ENCODE measurements at places on chromosomes 6 and 20.

DNA sequence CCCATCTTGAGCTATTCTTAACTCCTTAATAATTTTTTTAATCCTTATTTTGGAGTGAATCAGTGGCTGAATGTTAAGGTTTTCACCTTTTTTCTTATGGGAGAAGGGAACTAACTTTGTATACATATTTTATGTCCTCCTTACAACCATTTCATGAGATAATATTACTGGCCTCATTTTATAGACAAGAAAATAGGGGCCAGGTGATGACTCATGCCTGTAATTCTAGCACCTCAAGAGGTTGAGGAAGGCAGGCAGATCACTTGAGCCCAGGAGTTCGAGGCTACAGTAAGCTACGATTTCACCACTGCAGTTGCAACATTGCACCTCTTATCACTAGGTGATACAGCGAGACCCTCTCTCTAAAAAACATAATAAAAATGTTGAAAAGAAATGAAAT, 128.7 kb downstream of the TMEM242 start:
- DNase-seq, result no peak

GRCh38 chr6:84882768-84883766, 118.7 kb upstream of the TBX18 start:
- no peak for DNase-seq

DNA sequence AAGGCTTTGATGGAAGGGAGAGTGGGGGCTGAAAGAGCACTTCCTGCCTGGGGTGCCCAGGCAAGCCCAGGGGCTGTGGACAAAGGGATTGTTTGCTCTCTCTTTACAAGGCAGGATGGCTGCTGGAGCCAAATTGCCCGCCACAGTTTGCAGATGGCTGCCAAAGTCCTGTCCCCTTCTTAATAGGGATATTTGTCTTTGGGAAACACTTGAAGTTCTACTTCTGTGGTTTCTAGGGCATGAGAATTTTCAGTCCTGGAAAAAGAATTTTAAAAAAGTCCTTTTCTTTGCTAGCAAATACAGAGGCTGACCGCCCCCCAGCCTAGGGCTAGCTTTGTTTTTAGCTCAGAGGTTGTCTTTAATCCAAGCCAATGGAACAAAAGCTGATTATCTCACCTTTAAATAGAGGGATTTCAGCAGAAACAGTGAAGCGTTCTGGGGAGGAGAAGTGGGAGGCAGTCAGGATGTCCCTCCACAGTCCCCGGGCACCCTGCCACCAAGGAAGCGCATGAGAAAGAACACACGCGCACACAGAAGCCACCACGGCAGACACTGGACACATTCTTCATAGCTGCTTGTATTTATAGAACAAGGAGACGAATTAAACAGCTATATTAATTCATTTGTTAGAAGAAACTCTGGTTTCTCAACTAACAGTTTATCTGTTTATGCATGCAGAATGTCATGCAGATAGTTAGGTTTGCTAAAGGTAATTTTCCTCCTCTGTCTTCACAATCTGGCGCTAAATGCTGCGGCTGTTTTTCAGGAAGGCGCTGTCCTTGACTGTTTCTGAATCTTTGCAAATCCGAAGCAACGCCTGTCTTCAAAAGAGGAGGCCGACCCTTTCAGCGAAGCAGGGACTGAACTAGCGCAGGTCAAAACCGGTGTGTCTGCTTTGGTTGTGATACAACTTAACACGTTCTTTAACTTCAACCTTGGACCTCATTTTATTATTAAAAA, 736.9 kb downstream of the QKI start:
- no peak for DNase-seq

- DNase-seq, result no peak
Measured at GRCh38 chr6:11828262-11828870, 49.8 kb upstream of the ADTRP start.

DNA sequence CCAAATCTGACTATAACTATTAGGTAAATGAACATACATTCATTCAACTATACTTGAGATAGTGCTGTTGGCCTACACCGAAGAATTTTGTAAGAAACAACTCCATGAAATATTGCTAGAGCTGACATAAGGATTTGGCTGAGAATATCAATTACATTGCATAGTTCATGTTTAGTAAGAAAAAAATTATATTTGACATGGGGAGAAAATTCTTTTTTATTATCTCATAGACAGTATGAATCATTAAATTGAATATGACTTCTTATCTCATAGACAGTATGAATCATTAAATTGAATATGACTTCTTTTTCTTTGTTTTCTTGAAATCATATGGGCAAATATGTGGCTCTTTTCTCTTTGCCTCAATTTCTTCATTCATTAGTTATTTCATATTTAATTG, 212.3 kb upstream of the HSF2 start:
- DNase-seq, result no peak

- no peak for DNase-seq
Measured at GRCh38 chr6:129534926-129535325, 175.1 kb downstream of the ARHGAP18 start.

DNA sequence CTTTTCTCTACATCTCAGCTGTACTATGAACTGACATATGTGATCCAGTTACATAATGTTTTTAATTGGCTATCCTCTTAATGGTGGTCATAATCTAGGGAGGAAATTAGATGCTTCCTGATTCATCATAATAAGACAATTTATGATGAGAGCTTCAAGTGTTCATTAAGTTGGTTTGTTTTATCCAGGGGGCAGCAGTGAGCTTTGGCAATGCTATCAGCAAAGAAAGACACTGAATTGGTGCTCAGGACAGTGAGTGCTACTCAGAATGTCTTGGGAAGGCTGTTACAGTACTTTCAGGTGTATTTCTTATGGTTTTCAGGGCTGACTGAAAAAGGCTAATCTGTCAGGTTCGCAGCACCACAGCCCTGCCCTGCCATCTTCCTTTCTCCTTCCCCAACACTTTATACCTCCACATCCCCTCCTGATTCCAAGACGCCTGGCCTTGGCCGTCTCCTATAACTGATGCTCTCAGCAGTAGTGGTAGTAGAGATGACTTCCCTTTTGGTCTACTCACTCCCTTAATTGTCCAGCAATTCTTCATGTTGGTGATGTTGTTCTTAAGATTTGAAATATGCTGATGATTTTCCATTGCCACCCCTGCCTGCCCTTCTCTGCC, 67.0 kb upstream of the TNFAIP3 start:
- no peak for DNase-seq
